Brain microvascular endothelial cell (primary cell): ENCODE measurements at places on chromosomes 7 and 10.

GRCh38 chr7:99949645-99950228 is 20.3 kb upstream of the GJC3 start:
- no peak for DNase-seq

DNA sequence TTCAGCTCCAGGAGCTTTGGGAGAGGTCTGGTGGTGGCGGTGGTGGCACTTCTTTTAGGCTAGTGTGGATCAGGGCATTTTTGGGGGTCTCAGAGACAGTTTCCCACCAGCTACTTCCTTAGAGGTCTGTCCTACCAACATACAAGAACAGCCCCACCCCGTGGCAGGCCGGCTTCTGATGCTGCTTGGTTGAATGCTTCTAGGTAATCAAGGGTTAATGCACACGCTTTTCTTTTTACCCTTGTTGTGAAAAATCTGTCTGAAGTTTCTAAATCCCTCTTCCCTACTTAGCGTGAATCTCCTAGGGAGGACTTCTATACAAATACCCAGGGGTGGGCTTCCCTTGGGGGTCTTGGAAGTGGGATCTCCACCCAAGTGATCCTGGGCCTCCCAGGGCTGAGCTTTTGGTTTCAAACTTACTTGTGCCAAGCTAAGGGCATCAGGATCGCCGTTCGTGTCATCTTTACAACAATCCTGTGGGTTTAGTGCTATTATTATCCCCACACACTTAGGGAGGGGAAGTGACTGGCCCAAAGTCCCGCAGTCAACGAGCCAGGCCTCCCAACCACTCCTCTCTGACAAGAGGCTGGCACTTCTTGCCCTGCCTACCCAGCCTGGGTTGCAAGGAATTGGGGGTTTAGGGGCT is 1.7 kb downstream of the SH2B2 start:
- DNase-seq, result no peak

- DNase-seq, result no peak
Measured at GRCh38 chr10:121525251-121526134, 72.8 kb downstream of the FGFR2 start.

DNA sequence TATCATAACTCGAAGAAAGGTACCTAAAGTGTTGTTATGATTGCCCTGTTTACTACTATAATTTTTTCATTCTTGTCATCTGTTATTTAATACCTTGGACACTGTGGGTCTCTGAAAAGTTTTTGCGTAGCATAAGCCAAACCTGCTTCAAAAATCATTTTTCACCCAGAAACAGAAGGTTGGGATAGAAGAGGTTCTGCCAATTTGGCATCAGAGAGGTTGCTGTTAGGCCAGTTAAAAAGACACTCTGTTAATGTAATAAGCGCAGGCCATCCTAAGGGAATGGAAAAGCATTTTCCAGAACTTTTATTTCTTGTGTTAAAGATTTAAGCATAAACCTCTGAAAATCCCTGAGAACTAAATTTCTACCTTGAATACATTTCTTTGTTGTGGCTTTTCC is 212.2 kb downstream of the BMPER start:
- no peak for DNase-seq

DNA sequence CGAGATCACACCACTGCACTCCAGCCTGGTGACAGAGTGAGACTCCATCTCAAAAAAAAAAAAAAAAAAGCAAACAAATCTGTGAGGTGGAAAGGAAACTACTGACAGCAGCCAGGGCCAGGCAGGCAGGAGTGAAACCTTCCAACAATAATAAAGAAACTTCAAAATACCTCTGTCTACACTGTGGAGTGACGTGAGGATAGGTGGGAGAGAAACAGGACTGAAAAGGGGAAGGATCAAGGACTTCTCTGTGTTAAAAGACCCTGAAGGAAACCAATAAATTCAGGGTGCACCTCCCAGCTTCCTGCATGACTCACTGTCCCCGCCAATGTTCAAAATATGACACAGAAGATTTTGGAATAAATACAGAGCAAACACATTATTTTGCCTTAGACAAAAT is 82.9 kb downstream of the KIAA1549 start:
- DNase-seq, result no peak

DNA sequence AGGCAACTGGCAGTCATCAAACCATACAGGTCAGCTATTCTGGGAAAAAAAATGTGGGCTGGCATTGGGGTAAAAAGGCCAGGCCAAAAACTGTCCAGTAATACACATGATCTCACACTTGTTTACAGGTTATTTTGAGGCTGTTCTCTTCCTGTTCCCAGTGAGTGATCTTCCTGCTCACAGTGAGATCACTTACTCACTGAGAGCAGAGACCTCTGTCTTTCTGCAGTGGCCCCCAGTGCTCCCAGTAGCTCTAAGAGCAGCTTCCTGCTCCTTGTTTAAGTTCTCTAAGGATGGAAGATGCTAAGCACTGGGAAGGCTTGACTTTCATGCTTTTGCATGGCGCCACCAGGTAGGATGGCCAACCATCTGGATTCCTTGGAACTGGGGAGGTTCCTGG is 93.5 kb upstream of the KIAA1217 start:
- no peak for DNase-seq

- peak; percentile 88 for DNase-seq
Measured at GRCh38 chr10:10500937-10501336, 516.7 kb upstream of the CELF2 start.

DNA sequence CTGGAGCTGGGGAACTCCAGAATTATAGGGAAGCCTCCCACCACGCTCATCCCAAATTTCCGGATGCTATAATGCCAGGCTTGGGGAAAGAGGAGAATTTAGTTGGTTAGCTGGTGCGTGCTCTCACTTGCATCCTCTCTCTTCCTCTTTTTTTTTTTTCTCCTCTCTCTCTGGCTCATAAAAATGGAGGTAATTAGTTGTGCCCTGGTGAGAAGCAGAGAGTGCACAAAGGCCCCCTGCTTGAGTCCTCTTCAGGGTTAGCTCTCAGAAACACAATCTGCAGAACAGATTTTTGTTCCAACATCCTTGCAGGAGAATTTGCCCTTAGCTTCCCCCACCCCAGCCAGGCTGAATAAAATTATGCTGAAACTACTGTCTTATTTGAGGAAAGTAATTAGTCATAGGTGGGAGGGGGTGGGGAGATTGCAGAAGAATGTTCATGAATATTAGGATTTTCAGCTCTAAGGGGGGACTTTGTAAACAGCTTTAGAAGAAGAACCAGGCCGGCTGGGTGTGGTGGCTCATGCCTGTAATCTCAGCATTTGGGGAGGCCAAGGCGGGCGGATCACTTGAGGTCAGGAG is 7.6 kb downstream of the SERPINE1 start:
- DNase-seq, result peak; percentile 73

DNA sequence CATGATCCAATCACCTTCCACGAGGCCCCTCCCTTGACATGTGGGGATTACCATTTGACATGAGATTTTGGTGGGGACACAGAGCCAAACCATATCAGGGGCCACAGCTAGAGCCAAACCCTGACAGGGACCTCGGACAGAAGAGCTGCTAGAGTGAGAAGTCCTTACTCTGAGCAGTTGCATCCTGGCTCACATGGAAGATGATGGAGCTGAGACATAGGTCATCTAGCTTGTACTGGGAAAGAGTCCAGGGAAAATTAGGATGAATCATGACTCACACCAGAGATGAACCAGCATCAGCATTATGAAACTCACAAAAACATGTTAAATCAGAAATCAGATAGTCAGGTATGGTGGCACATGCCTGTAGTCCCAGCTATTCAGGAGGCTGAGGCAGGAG is 12.8 kb upstream of the FMC1 start:
- peak; percentile 59 for DNase-seq

- no peak for DNase-seq
Measured at GRCh38 chr7:81672872-81673271, 97.0 kb downstream of the HGF start.

DNA sequence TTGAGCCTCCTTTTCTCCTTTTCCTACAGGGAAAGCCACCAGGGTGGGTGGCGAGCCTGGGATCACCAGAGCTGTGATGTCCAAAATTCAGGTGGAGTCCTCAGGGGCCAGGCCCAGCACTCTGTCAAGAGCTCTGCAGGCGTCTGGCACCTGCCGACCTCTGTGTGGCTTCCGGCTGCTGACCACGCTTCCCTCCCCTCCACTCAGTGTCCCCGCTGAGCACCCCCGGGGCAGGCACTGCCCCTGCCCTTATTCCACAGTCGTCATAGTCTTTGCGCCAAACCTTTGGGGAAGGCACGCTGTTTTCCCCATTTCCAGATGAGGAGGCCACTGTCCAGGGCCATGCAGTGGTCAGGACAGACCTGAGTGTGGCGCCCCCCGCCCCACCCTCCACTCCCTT is 7.5 kb downstream of the MTG1 start:
- no peak for DNase-seq

GRCh38 chr10:29635711-29636144 is 957 bp upstream of the SVIL start:
- DNase-seq, result peak; percentile 64

DNA sequence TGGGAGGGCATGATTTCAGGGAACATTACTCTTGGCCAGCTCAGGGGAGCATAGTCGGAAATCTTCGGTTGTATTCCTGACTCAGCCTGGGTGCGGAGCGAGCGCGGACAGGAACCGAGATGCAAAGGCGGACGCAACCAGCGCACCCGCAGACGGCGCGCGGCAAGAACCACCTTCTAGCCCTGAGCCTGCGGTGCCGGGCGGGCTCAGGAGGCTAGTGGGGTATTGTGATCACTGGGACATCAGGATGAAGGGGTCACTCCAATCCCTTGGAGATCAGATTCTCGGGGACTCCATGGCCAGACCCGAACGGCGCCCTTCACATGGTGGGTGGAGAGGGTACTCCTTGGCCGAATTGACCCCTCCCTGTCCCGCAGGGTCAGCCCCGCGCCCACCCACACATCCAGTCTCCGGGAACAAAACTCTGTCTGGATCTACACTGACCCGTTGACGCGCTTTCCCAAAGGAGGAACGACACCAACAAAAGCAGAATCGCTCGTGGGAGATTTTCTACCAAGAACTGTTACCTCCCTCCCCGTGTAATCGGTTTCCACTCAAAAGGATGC is 730.5 kb downstream of the ZWINT start:
- DNase-seq, result no peak

GRCh38 chr7:158582089-158582456 is 5.5 kb downstream of the PTPRN2 start:
- DNase-seq, result no peak

DNA sequence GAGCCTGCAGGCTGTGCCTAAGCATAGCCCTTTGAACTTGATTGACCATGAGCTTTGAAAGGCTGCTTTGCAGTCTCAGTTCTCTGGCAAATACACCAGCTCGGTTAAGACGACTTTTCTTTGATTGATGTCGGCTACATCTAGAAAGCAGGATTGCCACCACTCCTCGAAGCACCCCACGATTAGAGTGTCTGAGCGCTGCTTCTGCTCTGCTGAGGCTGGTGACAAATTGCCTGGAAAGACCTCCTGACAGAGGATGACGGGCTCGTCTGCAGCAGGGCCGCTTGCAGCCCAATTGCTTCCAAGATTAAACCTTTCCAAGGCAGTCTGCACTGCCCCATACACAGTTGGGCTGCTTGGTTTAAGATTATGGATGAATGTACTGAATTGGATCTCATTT is 182.0 kb downstream of the CUX1 start:
- no peak for DNase-seq

DNA sequence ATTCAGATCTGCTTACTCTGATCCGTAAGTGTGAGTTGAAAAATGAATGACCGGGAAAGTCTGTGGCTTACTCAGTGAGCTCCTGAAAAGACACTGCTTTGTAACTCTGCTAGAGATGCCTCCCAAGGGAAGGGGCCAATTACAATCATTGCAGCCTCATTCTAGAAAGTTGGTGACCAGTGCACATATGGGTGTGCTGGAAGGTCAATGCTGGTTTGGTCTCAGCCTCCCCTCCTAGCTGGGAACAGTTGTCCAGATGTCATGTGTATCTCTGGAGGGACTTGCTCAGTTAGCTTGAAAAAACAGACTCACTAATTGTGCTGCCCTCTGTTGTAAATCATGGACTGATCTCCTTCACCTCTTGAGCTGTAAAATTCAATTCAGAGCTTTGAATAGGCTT is 405.0 kb downstream of the ADRA2A start:
- DNase-seq, result no peak

- DNase-seq, result no peak
Measured at GRCh38 chr10:95404462-95404858, 113.7 kb upstream of the PDLIM1 start.

DNA sequence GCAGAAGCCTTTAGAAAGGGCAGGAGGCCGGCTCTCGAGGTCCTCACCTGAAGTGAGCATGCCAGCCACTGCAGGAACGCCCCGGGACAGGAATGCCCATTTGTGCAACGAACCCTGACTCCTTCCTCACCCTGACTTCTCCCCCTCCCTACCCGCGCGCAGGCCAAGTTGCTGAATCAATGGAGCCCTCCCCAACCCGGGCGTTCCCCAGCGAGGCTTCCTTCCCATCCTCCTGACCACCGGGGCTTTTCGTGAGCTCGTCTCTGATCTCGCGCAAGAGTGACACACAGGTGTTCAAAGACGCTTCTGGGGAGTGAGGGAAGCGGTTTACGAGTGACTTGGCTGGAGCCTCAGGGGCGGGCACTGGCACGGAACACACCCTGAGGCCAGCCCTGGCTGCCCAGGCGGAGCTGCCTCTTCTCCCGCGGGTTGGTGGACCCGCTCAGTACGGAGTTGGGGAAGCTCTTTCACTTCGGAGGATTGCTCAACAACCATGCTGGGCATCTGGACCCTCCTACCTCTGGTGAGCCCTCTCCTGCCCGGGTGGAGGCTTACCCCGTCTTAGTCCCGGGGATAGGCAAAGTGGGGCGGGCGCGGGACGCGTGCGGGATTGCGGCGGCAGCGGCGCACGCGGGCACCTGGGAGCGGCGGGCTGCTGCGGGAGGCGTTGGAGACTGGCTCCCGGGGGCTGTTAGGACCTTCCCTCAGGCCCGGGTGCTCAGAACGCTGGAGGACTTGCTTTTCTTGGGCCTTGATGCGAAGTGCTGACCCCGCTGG is at the start of gene FAS:
FAS (plus strand) TSS at position 415 of the 777 bp plus-strand sequence; CDS start at position 494, 79 bp downstream.
- peak; percentile 20 for DNase-seq

DNA sequence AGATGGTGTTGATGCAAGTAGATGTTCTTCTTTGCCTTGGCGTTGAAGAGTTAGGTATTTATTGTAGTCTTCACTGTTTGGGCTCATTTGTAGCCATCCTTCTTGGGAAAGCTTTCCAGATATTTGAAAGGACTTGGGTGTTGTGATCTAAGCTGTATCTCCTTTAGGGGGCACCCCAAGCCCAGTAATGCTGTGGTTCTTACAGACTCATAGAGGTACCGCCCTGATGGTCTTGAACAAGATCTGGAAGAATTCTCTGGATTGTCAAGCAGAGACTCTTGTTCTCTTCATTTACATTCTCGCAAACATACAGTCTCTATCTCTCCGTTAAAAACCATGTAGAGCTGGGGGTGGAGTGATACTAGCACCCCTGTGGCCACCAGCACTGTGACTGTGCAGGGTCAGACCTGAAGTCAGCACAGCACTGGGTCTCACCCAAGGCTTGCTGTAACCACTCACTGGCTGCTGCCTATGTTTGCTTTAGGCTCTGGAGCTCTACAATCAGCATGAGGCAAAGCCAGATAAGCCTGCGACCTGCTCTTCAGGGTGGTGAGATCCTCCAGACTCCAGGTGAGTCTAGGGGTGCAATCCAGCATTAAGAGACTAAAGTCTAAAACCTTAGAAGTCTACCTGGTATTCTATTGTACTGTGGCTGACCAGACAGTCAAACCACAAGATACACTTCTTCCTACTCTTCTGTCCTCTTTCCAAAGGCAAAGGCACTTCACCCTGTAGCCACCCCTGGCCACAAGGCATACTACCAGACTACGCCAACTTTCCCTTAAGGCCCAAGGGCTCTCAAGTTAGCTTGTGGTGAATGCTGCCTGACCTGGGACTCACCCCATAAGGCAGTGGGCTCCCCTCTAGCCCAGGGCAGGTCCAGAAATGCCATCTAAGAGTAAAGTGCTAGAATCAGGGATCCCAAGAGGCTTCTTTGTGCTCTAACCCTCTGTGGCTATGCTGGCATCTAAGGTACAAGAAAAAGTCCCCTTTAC is 209.7 kb upstream of the TMEM196 start:
- DNase-seq, result peak; percentile 87

- DNase-seq, result no peak
Measured at GRCh38 chr10:119849944-119850343, 22.7 kb downstream of the MCMBP start.
